RPMI7951 (cell line): ENCODE measurements at places on chromosomes 4 and X.

DNA sequence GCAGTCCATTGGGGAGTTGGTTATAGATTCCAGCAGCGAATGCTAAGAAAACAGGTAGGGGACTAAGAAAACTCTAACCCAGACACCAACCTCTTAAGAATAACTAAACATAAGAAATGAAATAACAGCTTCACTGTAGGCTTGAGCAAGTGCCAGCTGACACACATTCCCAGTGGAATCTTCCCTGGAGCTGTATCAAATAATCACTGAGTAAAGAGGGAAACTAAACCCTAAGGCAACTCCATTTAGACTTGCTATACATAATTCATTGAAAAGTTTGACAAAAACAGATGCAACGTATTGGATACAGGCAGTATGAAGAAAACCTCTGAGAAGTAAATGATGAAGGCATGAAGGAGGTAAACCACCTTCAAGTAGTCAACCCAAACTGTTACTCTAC, 293.5 kb downstream of the OPHN1 start:
- DNase-seq, result peak; percentile 8

DNA sequence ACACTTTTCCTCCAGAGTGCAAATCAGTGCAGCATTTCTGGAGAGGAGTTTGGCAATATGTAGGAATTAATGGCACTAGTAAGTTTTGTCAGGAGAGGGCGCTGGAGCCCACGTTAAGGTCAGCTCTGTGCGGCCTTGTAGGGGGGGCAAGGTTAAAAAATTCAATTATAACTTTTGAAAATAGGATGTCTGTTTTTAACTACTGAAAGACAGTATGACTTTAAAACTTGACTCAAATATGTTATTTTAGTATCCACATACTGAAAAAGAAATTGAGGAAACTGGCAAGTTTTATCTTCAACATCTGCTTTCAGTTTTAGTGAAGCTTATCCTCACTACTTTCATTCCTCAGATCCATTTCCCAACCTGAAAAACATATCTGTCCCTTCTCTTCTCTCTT, 30.9 kb upstream of the HSD17B13 start:
- no peak for DNase-seq

DNA sequence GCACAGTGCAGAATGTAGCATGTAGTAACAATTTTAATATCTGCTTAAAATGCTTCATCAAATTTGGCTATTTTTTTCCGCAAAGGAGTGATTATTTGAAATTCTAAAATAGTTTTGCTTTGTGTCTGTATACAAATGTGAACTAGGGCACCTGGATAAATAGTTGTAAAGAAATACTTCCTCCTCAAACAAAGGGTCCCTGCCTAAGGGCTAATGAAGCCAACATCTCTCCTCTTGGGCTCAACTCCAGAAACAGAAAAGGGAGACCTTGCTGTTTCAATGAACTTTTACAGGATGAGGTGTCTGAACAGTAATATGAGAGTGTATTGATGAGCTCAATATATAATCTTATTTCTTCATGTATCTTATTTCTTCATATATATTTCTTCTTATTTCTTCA, 30.8 kb upstream of the SCOC start:
- no peak for DNase-seq

GRCh38 chr4:89257376-89257775, 50.2 kb downstream of the GPRIN3 start:
- no peak for DNase-seq

DNA sequence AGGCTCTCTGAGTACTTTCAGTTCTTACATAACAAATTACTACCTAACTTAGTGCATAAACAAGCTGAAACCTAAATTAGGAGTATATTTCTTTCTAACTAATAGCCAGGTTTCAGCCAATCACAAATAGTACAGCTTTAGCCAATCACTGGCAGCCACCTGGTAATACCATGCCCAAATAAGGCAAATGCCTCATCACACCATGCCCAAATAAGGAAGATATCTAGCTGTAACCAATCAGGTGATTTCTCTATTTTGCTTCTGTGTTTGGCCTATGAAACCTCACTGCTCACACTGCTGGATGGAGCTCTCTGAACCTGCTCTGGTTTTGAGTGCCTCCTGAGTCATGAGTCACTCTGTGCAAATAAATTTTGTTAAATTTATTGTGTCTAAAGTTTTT, 113.5 kb downstream of the DDIT4L start:
- DNase-seq, result no peak

- no peak for DNase-seq
Measured at GRCh38 chr4:89727238-89727637, 109.7 kb downstream of the SNCA start.
